ENCODE measurements at places on chromosomes 12 and 14.
A peak's percentile ranks its signal among the peaks of the same experiment; 100 is the strongest.

GRCh38 chr14:53551862-53552261 is 398.7 kb upstream of the DDHD1 start:
- no peak for DNase-seq

GRCh38 chr14:49861699-49862088 is 9.1 kb upstream of the NEMF start:
- no peak for DNase-seq

DNA sequence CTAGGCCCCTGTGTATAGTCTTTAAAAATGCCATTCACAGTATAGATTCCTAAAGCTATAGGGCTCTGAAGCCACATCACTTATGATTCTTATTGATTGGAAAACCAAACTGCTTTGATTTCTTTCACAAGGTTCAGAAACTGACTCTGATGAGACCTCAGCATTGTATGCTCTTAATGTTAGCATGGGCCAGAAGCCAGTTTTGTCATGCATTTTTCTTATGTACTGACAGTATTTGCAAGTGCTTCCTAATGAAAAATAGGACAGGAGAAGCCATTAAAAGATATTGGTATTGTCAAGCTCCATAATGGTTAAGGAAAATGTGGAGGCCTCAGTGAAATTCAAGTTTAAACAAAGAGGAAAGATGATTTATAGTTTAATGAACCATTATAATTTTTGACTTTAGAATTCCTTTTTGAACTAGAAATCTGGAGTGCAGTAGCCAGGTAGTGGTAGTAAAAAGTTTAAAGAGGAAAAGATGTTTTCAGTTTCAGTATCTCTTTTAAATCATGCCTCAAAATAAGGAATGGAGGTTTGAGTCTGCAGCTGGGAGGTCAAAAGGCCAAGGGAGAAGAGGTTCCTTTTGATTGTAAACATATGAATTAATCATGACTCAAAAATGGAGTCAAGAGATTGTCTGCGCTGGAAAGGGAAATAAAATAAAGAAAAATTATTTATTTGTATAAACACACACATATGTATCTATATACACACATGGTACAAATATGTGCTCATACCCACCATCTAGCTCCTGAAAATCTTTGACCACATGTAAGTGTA is 388.1 kb upstream of the PRICKLE1 start:
- DNase-seq, result no peak

- no peak for DNase-seq
Observed at GRCh38 chr12:44694017-44694416, 182.1 kb downstream of the NELL2 start.

- DNase-seq, result no peak
Observed at GRCh38 chr14:60648934-60649874, at the start of gene SIX1. Gene SIX1 (minus strand): TSS chr14:60649477. CDS start chr14:60649189, 288 bp downstream.

- no peak for DNase-seq
Observed at GRCh38 chr12:68332728-68333630, 817 bp upstream of the MDM1 start.

GRCh38 chr12:111120578-111120977 is 200.2 kb upstream of the MYL2 start:
- no peak for DNase-seq

- DNase-seq, result no peak
Observed at GRCh38 chr14:95482627-95483308, 33.7 kb downstream of the SYNE3 start.

DNA sequence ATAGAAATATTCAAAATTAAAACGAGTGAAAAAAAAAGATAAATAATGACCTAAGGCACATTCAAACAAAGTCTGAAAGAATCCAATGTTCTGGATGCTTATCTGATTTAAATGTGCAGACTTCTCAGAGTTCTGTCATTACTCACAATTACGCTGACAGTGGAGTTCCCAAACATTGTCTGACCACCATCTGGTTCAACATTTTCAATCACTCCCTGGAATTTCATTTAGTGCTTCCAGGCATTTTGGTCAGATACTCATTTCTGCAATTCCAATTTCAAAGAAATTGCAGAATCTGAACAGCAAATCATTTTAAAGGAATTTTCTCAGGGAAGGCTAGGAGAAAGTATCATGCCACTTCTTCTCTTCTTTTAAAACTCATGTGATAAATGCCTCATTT is 398.2 kb upstream of the PDE3A start:
- no peak for DNase-seq

GRCh38 chr12:116861320-116861719 is 19.9 kb downstream of the HRK start:
- no peak for DNase-seq

- DNase-seq, result no peak
Observed at GRCh38 chr14:99615497-99616157, 11.6 kb upstream of the CCDC85C start.

DNA sequence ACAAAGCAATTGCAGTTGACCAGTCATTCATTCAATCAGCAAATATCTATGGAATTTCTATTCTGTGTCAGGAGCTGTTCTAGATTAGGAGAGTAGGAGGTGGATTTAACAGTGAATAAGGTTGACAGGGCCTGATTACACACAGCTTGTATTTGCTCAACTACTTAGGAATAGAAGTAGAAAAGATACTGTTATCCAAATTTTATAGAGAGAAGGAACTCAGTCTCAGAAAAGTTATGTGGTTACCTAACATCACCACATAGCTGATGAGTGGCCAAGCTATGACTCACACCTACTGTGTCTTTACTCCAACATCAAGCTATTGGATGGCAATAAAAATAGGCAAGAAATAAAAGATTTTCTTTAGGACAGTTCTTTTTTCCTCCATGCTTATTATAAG is 374.8 kb downstream of the RMST start:
- no peak for DNase-seq

- DNase-seq, result no peak
Observed at GRCh38 chr14:67973436-67973835, 153.9 kb downstream of the RAD51B start.

- DNase-seq, result no peak
Observed at GRCh38 chr14:39219075-39219499, 14.6 kb upstream of the MIA2 start.

GRCh38 chr14:68509188-68509983 is 283.5 kb downstream of the ZFP36L1 start:
- DNase-seq, result no peak

DNA sequence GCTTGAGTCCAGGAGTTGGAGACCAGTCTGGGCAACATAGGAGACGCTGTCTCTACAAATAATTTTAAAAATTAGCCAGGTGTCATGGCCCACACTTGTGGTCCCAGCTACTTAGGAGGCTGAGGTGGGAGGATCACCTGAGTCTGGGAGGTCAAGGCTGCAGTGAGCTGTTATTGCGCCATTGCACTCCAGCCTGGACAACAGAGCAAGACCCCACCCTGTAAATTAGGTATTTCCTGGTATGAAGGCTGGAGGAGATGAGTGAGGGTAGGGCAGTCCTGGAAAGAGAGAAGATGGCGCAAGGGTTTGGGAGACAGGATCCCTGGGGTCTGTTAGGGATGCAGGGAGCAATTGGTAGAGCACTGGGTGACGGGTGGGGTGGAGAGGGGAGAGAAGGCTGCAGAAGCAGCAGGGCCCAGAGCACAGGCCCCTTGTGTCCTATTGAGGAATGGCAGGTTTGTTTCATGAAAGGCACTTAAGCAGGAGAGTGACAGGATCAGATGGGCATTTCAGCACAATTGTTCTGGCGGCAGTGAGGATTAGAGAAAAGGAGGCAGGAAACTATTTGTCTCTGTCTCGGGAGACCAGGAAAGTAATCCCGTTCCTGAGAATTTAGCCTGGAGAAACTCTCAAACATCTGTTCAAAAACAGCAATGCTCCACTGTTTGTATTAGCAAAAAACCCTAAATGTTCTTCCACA is 47.2 kb upstream of the KTN1 start:
- no peak for DNase-seq

- no peak for DNase-seq
Observed at GRCh38 chr12:57611827-57612710, 834 bp downstream of the ARHGEF25 start.

DNA sequence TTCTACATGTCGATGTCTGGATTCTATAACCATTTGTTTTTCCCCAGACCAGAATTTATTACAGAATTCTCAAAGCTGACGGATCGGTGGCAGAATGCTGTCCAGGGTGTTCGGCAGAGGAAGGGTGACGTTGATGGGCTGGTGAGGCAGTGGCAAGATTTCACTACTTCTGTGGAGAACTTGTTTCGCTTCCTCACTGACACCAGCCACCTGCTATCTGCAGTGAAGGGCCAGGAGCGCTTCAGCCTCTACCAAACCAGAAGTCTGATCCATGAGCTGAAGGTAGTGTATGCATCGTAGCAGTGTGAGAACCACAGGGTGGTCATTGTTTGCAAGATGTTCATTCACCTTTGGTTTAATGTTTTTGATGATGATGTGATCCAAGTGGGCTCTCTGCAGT is 124.0 kb downstream of the ESR2 start:
- DNase-seq, result no peak

- no peak for DNase-seq
Observed at GRCh38 chr12:2190085-2190484, 137.3 kb downstream of the CACNA1C start.

- DNase-seq, result no peak
Observed at GRCh38 chr14:24236689-24237462, 4.1 kb downstream of the GMPR2 start.

DNA sequence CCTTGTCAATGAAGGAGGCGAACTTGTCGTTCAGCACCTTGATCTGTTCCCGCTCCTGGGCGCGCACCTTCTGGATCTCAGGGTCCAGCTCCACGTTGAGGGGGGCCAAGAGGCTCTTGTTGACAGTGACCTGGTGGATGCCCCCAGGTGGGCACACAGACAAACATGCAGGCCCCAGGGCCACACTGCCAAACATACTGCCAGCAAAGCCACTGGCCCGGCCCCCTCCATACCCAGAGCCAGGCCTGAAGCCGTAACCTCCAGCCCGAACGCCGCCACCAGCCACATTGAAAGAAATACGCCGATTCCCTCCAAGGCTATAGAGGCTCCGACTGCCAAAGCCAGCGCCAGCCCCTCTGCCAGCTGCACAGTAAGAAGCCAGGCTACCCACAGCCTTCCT is 337 bp downstream of the KRT74 start:
- no peak for DNase-seq

- DNase-seq, result no peak
Observed at GRCh38 chr12:25533150-25533549, 19.9 kb downstream of the LMNTD1 start.

GRCh38 chr12:64318605-64319004 is 72.0 kb downstream of the C12orf56 start:
- DNase-seq, result no peak

- no peak for DNase-seq
Observed at GRCh38 chr12:113798552-113798951, 167.6 kb downstream of the RBM19 start.

GRCh38 chr12:64387197-64387816 is 3.3 kb downstream of the C12orf56 start:
- DNase-seq, result no peak

- no peak for DNase-seq
Observed at GRCh38 chr14:103735022-103735421, 19.4 kb downstream of the ZFYVE21 start.

- DNase-seq, result no peak
Observed at GRCh38 chr14:106844608-106845285, 1318.4 kb downstream of the TMEM121 start.

DNA sequence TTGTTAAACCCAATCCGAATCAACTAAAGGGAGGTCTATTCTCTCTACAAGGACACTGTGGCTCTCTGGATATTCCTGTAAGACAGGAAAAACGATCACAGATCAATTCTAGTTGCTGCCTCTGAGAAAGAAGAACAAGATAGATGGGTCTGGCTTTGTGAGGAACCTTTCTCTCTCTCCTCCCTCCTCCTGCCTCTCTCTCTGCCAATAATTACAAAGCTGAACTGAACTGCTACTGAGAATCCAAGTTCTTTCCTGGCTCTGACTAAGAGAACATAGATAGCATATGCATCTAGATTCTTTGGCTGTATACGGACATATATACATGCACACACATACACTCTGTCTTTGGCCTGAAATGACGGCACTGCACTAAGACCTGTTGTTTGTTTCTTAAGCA is 27.6 kb downstream of the ETV6 start:
- DNase-seq, result no peak

- peak; percentile 43 for DNase-seq
Observed at GRCh38 chr14:62126879-62127478, 364.8 kb downstream of the SNAPC1 start.

DNA sequence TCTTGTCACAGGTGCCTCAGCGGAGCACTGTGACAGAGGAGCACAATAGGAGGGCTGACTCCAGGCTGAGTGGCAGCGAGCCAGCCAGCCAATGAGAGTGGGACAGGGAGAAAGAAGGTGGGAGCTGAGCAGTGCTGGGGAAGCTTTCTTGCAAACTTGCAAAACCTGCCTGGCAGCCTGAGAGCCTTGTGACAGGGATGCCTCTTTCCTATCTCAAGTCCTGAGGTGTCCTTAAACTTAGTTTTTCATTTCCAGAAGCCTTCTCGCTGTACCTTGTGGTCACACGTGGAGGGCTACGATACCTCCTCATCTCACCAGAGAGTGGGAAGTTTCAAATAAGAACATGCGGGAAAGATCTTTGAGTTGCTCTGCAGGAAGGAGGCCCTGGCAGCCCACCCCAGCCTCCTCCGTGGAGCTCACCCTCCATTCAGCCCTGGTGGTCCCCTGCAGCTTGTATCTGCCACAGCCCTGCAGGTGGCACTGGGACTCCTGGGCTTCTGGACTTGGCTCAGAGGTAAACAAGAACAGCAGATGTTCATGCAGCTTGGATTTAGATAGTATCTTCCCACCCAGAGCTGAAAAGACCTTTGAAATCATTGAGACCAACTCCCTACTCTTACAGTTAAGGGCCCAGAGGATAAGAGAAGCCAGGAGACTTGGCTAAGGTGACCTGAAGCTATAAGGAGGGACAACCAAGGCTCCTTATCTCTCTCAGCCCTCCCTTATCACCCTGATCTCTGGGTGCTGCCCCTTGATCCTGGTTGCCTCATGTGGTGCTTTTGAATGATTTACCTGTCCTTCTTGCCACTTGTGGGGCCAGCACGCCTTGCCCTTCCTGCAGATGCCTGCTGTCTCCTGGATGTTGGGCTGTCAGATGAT is 153.5 kb upstream of the MAX start:
- DNase-seq, result peak; percentile 75

DNA sequence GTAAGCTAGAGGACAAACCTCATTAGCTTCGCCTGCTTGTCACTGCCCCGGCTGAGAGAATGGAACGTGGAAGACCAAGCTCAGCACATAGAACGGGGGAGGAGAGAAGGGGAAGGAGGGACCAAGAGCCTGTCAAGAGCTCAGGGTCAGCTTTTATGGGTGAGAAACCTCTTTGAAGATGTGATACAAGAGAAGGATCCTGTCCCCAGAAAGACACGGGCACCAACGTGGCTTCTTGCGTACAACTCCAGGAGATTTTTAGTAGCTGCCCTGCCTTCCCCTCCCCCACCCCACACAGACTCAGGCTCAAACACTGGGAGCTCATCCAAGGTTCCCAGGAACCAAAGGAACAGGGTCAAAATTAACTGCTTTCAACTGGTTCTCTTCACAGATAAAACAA is 34.7 kb downstream of the APPL2 start:
- DNase-seq, result no peak

GRCh38 chr14:37122919-37123639 is 49.3 kb downstream of the SLC25A21 start:
- no peak for DNase-seq

DNA sequence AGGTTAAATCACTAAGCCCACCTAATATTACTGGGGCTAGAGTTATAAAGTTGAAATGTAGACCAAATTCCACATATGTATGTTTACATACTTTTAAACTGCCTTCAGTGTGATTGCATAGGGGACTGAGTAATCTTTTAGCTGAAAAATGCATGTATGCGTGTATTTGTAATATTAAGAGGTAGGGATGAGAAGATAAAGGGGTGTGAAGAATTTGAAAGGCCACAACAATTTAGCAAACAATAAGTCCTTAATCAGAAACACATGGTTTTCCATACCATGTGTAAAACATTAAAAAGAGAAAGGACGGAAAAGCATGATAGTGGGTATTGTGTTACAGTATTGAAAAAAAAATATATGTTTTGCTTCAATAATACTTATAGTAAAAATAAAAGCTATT is 919.9 kb upstream of the FLRT2 start:
- DNase-seq, result no peak

Measured in urinary bladder (tissue), 4 donors.